ENCODE measurements at places on chromosomes 5 and 9.
A peak's percentile ranks its signal among the peaks of the same experiment; 100 is the strongest.

GRCh38 chr5:142976861-142977260 is 206.7 kb downstream of the ARHGAP26 start:
- peak; percentile 10 for DNase-seq

DNA sequence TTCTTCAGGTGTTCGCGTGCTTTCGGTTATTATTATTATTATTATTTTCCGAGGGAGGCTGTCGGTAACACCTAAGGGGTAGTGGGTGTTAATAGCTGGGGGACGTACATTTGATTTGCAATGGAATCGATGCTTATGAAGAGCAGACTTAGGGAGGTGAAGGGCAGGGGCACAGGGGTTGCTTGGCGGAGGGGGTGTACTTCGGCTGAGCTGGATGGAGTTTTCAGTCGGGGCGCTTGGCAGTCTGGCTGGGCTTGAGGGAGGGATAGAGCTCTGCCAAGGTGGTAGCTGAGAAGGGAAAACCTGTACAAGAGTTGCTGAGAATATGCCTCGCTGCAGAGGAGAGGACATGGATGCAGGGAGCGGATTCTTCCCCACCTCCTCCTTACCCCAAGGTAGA is 617 bp upstream of the PTPRD start:
- DNase-seq, result no peak

DNA sequence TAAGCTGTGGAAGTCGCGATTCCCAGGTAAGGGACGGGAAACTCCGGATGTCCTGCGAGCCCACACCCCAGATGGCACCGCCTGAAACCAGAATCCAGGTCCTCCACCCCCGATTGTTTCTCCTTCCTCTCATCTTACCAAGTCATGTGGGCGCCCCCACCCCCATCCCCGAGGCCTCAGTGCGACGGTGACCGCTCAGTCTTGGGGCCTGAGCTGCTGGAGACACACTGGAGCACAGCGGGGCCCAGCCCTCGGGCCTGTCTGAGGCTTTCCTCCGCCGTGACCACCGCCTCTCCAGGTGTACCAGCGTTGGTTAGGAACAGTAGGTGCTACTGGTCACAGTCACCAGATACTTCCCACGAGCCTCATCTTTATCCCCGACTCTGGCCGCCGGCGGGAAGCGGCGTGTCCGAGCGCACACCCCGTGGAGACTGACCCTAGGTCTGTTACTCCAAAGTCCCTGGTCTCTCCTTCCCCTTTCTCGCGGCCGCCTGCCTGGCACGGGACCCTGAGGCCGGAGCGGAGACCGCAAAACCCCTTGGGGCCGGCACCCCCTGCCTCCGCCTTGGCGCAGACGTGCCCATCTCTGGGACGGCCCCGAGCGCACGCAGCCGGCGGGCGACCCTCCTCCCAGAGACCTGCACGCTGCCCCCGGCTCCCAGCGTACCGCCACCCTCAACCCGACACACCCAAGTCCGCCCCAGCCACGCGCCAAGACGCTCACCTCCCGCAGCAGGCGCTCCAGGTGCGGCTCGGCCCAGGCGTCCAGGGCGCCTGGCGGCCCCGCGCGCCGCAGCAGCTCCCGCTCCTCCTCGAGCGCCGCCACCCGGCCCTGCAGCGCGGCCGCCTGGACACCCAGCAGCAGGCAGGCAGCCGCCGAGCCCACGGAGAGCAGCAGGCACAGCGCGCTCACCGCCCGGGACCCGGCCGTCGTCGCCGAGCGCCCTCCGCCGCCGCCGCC is 733 bp downstream of the COL23A1 start:
- DNase-seq, result peak; percentile 35

GRCh38 chr5:116144991-116145390 is 60.2 kb downstream of the COMMD10 start:
- DNase-seq, result no peak

GRCh38 chr9:92294297-92294676 is 790 bp upstream of the IARS1 start:
- DNase-seq, result peak; percentile 39

DNA sequence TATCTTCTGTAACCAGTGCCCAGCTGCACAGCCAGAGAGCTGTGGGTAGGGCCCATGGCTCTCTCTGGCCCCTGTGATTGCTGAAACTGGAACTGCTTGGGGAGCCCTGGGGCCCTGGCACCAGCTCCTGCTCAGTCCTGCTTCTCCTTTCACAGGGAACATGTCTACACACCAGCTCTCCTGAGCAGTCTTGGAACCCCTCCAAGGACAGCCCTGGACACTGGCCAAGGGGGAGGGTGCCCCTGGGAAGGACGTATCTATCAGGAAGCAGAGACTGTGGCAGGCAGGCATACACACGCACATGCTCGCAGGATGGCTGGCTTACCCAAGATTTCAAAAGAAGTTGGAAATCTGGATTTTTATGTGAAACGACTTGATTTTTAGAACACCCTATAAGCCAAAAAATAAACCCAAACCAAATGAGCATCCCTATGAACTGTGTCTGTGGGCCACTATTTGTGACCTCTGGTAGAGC is 8.8 kb upstream of the TRAF1 start:
- peak; percentile 87 for DNase-seq

- DNase-seq, result no peak
Measured at GRCh38 chr9:26667882-26668281, 224.7 kb downstream of the CAAP1 start.

GRCh38 chr9:125586172-125586511 is 120.9 kb downstream of the MAPKAP1 start:
- DNase-seq, result no peak

DNA sequence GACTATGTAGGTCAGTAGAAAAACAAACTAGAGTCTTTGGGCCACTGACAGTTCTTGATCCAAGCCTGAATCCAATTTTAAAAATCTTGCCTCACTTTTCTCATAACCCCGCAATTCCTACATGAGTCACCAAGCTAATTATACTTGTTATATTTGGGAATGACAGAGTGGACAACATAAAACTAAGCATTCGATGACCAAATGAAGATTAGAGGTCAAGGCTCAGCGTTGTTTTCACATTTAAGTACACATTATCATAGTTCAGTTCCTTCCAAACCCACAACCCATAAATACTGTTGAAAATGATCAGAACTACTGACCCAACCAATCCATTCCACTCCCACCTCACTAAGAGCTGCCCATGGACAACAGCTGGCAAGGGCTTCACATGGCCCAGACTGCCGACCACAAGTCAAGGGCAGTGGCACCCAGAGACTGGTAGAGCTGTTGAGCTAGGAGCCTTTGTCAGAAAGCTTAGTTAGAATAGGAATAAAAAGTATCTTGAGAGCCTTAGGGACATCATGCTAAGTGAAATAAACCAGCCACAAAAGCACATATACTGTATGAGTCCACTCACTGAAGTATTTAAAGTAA is 64.2 kb downstream of the MYO10 start:
- DNase-seq, result no peak
